ENCODE measurements at places on chromosomes 2 and 18.

DNA sequence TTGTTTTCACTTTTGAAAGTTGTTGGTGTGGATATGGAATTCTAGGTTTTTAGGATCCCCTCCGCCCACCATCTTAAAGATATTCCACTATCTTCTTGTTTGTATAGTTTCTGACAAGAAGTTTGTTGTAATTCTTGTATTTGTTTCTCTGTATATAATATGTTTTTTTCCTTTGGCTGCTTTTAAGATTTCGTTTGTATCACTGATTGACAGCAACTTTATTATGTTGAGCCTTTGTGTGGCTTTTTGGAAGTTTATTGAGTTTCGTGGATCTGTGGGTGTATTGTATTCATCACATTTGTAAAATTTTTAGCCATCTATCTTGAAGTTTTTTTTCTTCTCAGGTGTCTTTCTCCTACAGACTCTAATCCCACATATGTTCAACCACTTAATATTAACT lies 200.1 kb downstream of the MCFD2 start:
- no peak for DNase-seq

GRCh38 chr2:117943013-117943672 lies 70.7 kb downstream of the CCDC93 start:
- no peak for DNase-seq

DNA sequence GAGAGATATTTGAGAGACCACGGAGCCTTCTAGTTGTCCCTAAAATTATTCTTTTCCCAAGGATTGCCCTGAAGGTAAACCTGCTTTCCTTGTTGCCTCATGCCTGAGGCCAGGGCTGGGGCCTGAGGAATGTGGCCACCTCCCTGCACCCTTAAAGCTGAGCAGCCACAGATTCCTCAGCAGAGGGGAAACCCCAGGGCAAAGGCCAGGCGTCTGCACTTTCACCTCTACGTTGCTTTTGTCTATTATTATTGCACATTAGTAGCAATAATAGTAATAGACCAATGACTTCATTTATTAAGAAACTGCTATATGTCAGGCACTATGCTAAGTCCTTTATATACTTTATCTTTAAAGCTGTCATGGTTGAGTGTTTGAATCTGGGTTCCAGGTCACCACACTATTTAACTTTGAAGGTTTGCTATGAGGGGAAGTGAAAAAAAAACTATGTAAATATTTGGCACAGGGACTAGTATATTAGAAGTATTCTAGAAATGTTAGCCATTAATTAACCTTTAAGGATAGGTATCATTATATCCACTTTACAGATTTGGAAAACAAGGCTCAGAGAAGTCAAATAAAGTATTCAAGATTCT lies 104.2 kb downstream of the LRRC30 start:
- DNase-seq, result no peak

DNA sequence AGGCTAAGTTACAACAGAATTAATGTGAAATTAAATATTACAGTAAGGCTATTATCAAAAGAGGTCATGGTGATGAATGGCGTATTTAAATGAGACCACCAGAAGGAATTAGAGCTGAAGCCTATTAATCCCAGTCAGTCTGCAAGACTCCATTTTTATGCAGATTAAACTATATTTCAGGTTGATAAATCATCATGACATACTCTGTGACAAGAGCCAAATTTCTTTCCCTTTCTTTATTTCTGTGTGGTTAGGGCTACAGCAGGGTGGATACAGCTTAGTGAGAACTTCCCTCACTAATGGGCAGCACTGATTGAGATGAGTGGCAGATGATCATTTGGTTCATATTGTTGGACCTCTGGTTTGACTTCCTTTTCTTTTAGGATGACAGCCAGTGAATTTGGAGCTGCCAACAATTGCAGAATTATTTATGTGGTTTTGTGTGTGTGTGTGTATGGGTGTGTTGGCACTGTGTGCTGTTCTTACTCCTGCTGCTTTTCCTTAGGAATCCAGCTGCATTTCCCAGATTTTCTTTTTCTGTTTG lies 481.3 kb downstream of the PIK3C3 start:
- DNase-seq, result no peak

GRCh38 chr18:13431886-13432285 lies 213.3 kb downstream of the LDLRAD4 start:
- no peak for DNase-seq
